Fibroblast of skin of left quadriceps (primary cell): ENCODE measurements at places on chromosomes 2 and 18.

DNA sequence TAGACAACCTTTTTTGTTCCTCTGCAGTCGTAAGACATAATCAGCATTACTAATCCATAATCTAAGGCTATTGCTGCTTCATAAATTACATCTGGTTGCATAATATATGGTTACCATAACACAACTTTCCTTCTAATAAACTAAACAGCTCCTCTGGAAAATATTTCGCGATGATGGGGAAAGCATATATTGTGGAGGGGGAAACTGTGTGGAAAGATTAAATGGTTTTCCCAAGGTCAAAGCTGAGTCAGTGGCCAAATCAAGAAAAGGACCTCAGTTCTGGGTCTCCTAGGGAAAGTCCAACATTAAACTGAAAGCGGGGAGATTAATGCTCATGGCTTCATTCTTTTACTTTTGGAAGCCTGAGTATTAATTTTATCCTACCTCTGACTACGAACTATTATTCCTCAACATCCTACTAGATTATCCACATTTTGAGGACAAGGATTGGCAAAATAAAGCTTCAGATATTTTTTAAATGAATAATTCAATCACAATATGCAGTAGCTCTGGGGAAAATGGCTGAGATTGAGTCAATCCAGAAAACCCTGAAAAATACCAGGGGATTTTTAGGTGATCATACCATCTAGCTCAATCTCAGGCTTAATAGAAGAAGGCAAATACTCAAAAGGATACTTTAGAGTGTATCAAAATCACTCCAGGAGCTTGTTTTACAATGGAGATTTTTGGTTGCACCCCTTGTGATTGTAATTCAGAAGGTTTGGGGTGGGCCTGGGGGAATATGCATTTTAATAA, 33.8 kb upstream of the STK17B start:
- no peak for DNase-seq

- DNase-seq, result no peak
Measured at GRCh38 chr18:57889841-57890240, 86.7 kb upstream of the ATP8B1 start.

DNA sequence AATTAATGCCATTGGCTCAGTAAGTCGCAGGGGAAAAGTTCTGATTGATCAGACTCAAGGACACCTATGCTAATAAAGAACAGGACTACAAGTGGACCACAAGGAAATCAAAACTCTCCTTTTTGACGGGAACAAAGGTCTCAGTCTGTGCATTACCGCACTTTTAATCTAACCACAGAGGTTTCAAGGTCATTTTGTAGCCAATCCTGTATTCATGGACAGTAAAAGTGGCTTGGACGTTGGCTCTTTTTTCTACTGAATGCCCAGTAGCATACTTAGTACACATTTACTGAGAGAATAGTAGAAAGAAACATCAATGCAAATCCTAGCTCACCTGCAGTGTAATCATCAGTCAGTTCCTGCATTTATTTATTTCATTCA, 471.9 kb downstream of the PID1 start:
- no peak for DNase-seq

DNA sequence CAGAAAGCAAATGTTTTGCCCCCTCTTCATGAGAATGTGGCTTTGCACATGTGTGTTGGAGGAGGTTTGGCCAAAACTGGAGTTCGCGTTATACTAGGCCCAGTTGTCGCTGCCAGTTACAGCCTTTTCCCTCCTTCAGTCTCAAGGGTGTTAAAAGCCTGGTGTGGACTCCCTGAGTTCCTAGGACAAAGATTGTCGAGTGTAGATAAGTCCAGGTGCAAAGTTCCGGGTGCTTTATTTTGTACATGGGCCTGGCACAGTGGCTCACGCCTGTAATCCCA, 542 bp upstream of the RNF103 start:
- no peak for DNase-seq

GRCh38 chr2:126657148-126657635, 1.2 kb downstream of the GYPC start:
- DNase-seq, result peak; percentile 85
